ENCODE measurements at places on chromosomes 12 and 14.

DNA sequence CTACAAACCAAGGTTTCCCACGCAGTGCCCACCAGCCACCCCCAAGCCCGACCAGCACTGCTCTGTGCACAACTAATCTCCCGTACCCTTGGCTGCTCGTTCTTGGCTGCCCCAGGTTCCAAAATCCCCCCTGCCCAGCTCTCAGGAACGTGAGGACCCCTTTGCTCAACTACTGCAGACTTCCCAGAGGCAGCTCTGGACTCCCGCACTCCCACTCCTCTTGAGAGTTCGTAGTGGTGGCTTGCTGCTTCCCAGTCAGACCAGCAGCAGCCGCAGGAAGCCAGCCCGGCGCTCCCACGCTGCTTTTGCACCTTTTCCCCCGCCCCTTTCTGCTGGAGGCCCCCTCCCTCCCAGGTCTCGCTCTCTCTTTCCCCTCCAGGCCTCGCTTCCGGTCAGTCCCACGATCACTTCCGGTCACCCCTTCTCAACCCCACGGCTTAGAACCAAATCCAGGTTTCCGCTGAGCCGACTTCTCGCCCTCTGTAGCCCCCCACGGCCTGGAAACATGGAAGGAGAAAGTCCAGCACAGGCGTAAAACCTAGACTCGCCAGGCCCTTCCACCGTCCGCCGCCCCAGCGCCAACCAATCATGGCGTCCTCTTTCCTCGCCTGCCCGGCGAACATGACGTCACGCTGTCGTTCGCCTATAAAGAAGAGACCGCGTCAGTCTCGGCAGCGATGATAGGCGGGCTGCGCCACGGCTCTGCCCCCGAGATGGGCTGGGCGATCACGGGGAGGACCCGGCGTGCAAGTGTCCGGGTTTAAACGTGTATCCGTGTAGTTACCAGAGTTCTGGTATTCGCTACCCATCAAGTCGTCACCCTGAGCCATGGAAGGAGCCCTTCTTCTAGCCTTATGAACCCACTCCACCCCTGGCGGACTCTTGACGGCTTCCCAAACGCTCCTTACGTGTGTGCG, at the start of gene TFCP2:
TFCP2 (minus strand) TSS at position 621 of the 917 bp plus-strand sequence. CDS start 713 bp downstream, outside the sequence.
- DNase-seq: peak; percentile 88

GRCh38 chr12:93723568-93723930, 46.4 kb downstream of the CRADD start:
- no peak for DNase-seq

DNA sequence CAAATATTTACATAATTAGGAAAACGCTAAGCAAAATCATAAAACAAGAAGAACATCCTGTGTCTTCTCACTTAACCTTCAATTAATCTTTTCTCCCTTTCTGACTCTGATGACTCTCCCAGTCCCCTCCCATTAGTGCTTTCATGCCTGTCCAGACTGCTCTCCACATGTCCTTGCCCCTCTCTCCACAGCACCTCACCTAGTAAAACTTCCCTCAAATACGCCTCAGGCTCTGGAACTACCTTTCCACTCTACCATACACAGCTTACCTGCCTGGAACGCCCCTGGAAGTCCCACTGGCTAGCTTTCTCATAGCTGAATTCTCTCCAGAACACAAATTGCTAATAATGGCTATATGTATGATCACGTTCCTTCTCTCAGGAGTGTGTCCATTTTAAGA, 44.7 kb downstream of the SLC5A8 start:
- DNase-seq: no peak

DNA sequence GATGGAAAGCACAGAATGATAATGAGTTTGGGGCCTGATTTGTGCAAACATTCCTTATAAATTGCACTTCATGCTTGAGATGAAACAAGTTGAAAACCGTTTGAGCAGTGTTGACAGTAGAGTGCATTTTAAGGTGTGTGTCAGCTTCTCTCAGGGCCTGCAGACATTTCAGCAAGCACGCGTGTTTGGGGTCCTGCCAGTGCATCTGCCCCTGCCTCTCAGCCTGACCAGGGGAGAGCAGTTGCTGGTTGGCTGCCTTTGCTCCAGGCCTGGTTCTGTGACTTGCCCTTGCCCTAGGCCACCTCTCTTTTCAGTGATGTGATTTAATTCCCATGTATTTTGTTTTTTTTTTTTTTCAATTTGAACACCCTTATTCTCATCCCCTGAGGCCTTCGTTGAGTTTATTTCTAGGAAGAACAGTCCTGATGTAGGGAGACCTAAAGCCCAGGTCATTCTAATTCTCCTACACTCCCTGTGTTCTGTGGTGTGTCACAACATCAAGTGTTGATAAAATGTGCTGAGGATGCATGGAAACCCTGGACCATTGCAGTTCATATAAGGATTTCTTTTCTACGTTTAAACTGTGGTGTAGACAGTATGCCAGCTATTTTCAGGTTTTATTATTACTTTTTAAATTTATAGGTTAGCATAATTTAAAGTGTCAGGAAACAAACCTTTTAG, 40.1 kb upstream of the AMN start:
- DNase-seq: no peak

- no peak for DNase-seq
Observed at GRCh38 chr12:38720661-38721060, 184.7 kb downstream of the CPNE8 start.

GRCh38 chr12:106987846-106988245, 900 bp upstream of the MTERF2 start:
- no peak for DNase-seq

- no peak for DNase-seq
Observed at GRCh38 chr12:86496595-86496994, 240.4 kb upstream of the MGAT4C start.

DNA sequence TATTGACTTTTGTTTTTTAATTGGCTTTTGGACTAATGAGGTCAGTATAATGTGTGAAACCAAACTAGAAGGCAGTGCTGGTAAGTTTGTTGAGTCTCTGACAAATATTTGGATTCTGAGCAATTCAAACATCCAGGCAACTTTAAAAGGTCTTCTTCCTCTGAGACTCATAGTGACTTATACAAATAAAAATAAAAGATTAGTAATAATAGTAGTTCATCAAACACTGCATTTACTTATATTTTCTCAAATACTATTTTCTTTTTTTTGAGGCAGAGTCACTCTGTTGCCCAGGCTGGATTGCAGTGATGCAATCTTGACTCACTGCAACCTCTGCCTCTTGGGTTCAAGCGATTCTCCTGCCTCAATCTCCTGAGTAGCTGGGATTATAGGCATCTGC, 337.9 kb downstream of the DAD1 start:
- no peak for DNase-seq

GRCh38 chr12:6463216-6463615, 7.3 kb downstream of the VAMP1 start:
- no peak for DNase-seq

GRCh38 chr14:60951776-60952435, 29.0 kb downstream of the TRMT5 start:
- no peak for DNase-seq

DNA sequence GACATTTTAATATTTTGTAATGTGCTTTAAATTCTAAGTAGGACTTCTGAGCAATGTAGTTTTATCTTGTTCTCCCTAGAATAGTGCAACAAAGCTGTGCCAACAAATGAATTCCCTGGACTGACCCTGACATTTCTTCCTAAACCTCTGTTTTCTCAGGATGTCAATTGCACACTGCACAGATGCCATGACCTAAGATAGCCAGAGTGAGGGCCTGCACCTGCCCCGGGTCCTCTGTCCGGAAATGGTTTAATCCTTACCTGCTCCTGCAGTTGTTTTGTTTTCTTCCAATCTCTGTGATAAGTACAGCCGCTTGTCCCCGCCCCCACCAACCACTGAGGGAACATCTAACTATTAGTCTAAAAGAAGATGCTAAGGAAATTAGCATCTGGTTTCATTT, 831.5 kb downstream of the GALC start:
- no peak for DNase-seq

DNA sequence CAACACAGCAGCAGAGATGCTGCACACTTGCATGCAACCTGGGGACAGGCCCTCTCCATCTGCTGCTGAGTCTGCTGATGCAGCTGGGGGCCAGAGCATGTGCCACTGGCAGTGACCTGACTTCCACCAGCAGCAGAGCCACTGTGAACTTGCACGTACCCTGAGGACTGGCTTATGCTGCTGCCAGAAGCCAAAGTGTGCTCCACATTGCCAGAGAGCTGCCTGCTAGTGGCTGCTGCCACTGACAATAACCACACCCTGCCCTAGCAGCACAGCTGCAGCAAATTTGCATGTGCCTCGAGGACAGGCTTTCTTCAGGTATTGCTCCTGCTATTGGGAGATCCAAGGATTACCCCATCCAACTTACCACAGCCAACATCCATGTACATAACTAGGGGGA, 4.5 kb upstream of the PRR4 start:
- DNase-seq: no peak

GRCh38 chr12:90548595-90548994, 406.4 kb downstream of the CCER1 start:
- no peak for DNase-seq

DNA sequence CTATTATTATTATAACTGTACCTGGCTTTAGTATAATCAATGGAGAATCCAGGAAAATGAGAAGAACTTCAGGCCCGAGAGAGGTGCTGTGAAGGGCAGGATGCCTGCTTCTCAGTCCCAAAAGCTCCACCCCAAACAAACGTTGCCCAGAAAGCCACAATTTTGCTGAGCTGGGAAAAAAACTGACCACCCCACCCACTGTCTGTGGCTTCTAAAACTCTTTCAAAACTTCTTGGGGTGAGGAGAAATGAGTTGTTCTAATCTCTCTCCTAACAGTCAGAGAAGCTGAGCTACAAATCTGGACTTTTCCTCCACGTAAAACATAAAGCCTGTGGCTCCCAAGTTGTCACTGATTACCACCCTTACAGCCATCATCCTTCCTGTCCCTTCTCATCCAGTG, 13.4 kb downstream of the VDR start:
- no peak for DNase-seq

DNA sequence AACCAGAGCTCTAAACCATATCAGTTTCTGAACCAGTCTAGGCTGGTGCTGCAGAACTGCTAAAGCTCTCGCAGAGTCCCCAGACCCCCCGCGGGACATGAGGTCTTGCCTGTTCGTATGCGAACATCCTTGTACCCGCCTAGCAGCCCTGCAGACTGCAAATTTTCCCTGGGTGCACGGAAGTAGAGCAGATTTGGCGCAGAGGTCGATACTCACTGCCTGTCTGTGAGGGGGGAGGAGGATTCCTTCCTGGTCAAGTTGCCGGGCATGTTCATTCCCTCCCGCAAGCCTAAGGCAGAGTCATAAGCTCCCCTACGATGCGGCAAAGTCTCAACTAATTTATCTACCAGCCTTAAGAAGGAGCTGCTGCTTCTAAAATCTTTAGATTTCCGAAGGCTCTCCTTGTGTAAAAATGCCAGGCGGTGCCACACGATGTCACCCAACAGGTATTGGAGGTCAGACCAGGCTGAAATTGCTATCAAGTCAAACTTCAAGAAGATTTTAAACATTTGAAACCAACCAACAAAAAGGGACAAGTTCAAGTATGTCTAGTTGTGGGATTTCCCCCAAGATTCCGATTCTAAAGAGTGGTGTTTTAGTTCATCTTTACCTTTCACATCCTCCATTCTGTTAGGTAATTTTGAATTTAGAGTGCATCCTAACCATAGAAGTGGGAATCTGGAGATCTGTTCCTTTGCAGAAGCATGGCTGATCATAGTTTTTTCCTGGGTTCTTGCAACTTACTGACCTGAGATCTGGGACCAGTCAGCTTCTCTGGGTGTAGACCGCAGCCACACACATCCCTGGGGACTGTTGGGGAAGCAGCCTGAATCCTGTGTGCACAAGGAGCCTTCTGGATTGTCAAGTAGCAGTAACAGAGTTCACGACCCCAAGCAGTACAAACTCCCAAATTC, 1.6 kb upstream of the PAX9 start:
- DNase-seq: no peak

- DNase-seq: no peak
Observed at GRCh38 chr14:50451854-50452253, 55.2 kb upstream of the CDKL1 start.

DNA sequence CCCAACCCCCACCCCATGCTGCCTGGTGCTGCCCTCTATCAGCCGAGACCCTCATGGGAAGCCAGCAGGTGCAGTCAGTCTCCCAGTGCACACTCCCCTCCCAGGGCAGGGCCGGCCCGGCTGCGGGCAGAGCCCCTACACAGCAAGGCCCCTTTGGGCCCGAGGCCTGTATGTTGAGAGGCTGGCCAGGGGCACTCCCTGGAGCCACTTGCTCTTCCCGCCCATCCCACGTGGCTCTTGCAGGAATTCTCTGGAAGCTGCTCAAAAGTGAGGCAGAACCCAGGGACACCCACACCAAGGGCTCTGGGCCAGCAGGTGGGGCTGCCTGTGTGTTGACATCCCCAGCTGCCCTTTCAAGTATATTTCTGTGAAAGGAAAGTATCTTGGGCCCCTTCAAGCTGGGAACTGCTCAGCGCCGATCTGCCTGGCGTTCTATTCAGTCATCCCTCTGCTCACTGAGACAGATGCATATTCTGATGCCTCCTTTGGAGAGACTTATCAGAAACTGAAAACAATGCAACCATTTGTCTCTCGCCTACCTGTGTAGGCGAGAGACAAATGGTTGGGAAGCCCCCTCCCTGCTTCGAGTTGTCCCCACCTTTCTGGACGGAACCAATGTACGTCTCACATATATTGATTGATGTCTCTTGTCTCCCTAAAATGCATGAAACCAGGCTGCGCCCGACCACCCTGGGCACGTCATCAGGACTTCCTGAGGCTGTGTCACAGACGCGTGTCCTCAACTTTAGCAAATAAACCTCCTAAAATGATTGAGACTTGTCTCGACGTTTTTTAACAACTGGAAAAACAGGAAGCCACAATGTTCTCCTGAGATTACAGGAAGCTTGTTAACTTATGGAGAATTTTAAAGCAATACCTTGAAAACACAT, 6.0 kb downstream of the GPR132 start:
- DNase-seq: no peak

- DNase-seq: no peak
Observed at GRCh38 chr12:20436316-20436715, 68.0 kb downstream of the PDE3A start.

DNA sequence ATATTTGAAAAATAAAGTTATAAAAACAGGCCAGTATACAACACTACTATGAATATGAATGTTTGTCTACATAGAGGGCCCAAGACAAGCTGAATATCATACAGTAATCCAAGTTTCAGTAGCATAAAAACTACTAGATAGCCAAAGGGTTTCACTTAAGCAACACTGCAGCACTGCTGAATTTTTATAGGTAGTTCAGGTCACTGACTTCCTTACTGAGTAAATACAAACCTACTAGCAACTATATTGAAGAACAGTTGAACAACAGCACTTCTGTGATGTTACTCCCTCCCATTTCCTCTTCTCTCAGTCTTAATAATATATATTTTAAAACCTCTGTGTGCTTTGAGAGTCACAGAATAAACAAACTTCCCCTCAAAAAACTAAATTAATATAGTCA, 42.7 kb downstream of the GTF2A1 start:
- DNase-seq: no peak

GRCh38 chr12:2691006-2691344, 103.8 kb upstream of the FKBP4 start:
- no peak for DNase-seq

DNA sequence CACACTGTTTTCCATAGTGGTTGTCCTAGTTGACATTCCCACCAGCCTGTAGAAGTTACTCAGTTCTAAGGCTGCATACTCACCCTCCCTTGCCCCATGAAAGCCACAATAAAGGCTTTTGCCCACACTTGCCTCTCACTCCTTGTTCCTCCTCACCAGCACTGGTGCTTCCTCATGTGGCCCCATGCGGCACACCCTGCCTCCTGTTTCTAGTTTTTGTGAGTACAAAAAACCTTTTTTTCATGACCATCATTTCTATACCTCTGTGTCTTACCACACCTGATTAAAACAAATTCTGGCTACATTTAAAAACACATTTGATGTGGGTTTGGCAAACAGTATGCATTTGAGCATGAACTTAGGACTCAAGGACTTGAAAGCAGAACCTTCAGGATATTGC, 40.7 kb upstream of the RIN3 start:
- no peak for DNase-seq

Measured in activated CD4-positive, CD25-positive, alpha-beta regulatory T cell treated with anti-CD3 and anti-CD28 coated beads, Interleukin-2, amount 50 U/mL, for 16 hours (primary cell).